ENCODE measurements at places on chromosomes 5 and 9.

- DNase-seq, result no peak
Observed at GRCh38 chr9:128361296-128361985, 9.7 kb upstream of the URM1 start.

GRCh38 chr5:50359187-50359586 is 81.9 kb downstream of the EMB start:
- no peak for DNase-seq

- DNase-seq, result no peak
Observed at GRCh38 chr9:71858102-71858798, 52.7 kb downstream of the ABHD17B start.

DNA sequence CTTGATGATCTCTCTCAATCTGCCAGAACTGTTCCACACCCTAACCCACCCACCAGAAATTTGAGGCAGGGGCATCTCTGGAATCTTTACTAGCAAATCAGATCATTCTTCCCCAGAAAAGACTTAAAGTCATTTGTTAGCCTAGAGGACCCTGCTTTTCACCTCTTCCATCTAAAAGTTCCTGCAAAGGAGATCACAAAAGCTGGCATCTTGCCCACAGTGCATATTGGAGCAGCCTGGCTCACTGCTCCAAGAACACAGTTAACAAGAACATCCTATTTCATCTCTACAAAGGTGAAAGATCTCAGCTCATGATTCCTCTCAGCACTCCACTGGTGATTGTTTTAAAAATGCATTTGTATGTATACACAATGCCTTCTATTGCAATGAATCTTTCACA is 36.3 kb downstream of the GABRP start:
- no peak for DNase-seq

DNA sequence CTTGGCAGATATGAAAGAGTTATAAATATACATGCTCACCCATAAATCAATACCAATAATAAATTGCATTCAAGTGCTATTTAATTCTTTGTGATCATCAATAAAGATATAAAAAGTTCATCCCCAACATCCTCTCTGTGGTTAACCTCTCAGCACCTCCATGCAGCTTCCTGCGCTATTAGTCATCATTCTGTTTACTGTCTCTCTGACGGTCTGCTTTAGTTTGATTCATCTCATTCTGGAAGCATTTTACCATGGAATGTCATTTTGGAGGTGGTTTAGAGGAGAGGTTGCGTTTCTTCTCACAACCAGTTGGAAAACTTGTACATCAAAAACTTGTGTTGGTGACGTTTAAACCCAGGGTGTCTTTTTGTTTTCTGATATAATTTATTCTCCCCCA is 486.6 kb downstream of the BRINP1 start:
- no peak for DNase-seq

DNA sequence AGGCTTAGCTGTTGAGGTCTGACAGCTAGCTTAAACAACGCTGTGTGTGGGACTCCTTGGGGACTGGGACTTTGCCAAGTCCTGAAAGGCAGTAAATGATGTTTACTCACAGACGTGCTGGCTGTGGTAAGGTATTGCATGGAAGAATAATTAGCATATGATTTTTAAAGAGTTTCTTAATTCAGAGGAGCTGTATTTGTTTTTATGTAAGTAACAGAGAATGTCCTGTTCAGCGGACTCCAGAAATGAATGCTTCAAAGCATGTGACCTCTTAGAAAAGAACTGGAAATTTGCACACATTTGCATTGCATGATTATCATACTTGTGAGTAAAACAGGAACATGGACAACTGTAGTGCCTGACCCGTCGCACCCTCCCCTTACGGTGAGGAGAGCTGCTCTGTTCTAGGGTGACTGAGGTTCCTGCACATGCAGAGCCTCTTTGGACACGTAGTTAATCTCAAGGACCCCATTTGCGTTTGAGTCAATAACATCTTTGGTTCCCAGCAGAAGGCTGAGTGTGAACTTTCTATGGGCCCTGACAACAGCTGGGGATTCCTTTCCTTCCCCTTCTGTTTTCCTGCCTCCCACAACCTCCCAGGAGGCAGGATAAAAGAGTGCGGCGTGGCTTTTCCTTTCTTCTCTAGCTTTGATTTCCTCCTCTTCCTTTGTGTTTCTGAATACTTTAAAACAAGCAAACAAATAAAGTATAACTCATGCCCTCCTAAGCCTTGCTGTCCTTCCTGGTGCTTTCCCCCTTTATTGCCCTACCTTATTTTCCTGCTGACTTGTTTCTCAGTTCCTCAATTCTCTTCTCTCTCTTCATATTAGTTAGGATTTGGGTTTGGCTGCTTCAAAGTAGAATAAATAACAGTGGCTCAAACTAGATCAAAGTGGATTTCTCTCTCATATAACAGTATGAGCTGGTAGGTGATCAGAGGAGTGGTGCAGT is 157.2 kb upstream of the CD180 start:
- DNase-seq, result no peak

DNA sequence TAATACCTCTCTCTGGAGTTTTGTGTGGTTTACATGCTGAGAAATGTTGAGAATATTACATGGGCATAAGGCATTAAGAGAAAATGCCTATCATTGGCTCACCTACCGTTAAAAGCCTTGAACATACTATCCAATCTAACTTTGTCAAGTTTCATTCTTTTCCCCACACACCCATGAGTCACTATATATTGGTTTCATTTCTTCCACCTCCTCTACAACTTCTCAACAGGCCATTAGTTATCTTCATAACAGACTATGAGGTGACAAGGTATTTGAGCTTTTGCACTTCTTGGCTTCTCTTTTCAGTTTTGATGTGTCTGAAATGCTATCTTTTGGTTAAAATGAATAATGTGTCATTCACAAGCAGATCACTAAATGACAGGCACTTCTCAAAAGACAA is 288.0 kb downstream of the KCNN2 start:
- no peak for DNase-seq

GRCh38 chr5:138448481-138449398 is 9.9 kb downstream of the REEP2 start:
- no peak for DNase-seq

- no peak for DNase-seq
Observed at GRCh38 chr5:81748556-81748955, 2.3 kb downstream of the SSBP2 start.

- DNase-seq, result no peak
Observed at GRCh38 chr5:56659971-56660370, 155.4 kb upstream of the MAP3K1 start.

DNA sequence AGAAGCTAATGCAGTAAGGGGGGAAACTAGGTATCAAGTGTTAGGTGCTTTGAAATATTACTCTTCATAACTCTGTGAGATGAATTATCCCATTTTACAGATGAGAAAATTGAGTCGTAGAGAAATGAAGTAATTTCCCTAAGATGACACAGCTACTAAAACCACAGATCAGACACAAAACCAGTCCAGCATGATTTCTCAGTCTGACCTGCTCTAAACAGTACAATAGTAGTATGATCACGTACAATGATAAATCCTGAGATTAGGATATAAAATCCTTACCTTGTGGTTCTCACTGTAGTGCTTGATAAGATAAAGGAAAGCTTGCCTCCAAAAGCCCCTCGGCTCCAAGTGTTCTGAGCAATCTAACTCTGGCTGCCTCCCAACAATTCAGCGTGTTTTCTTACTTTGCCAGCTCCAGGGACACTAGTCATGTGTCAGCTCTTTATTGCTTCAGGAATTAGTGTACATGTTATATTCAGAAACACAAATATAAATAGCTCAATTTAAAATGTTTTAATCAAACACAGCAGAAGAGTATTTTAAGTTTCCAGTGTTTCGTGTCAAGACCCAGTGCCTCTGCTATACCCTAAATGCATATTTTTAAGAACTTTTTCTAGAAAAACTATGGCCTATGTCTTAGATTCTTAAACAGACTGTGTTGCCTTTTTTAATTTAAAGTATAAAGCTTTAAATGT is 243.6 kb downstream of the DENND1A start:
- no peak for DNase-seq

GRCh38 chr5:92519811-92520632 is 1061.0 kb downstream of the NR2F1-AS1 start:
- no peak for DNase-seq

GRCh38 chr5:117559005-117559844 is 984.6 kb upstream of the SEMA6A start:
- DNase-seq, result no peak

DNA sequence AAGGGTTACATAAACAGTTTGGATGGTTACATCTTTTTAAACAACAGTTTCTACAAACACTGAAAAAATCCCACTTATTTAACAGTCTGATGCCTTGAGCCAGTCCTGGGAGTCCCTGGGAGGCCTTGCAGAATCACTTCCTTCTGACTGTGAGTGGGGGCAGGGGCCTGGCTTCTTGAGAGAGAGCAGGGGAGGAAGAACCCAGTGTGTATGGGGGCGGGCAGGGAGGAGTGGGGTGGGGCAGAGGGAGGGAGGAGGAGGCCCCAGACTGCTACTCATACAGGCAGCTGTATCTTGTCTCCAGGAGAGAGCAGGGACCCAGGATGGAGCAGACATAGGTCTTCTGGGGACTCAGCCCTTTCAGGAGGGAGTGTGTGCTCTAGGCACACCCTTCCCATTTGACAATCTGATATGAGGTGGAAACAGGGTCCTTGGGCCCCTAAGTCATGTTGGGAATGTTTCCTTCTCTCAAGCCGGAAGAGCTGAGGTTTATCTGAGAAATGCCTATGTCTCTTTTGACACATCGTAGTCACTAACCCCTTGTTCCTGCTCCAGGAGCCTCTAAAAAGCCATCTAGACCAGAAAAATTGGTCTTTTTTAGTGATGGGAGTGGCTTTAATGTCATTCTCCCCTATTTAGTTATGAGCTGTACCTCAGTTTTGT is 52.8 kb downstream of the IRF1 start:
- no peak for DNase-seq

GRCh38 chr5:50792843-50793242 is 126.4 kb downstream of the PARP8 start:
- DNase-seq, result no peak

GRCh38 chr9:124706685-124707084 is 64.4 kb downstream of the NR6A1 start:
- DNase-seq, result no peak

DNA sequence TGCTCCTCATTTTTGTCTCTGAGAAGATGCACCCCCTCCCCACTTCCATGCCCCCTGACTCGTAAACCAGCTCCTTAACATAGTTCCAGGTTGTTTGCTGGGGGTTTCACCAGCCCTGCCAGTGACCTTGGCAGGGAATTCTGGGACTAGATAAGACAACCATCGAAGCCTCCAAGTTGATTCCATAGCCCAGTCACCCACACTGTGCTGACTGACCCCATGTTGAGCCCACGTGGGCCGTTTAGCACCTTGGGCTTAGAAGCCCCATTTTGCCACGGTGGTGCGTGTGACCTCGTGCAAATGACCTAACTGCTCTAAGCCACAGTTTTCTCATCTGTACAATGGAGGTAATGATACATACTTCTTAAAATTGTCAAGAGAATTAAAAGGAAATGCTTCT is 24.6 kb downstream of the PSAT1 start:
- DNase-seq, result no peak

DNA sequence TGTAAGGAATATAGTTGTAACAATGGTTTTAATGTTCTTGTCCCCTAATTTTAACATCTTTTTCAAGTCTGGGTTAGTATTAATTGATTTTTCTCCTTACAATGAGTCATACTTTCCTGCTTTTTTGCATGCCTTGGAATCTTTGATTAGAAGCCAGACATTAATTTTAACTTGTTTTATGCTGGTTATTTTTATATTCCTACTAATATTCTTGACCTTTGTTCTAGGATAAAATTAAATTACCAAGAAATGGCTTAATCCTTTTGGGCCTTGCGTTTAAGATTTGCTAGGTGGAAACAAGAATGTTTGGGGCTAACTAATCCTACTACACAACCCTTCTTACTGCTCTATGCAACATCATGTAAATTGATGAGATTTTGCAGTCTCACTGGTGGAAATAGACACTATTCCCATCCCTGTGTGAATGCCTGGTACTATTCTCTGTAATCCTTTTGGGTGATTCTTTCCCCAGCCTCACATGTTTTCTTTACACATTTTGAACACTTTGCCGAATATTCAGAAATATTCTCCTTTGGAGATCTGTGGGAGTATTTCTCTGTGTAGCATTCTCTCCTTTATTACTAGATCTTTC is 47.2 kb downstream of the ZCCHC7 start:
- peak; percentile 50 for DNase-seq

GRCh38 chr9:130491830-130492482 is 47.2 kb downstream of the ASS1 start:
- DNase-seq, result no peak

DNA sequence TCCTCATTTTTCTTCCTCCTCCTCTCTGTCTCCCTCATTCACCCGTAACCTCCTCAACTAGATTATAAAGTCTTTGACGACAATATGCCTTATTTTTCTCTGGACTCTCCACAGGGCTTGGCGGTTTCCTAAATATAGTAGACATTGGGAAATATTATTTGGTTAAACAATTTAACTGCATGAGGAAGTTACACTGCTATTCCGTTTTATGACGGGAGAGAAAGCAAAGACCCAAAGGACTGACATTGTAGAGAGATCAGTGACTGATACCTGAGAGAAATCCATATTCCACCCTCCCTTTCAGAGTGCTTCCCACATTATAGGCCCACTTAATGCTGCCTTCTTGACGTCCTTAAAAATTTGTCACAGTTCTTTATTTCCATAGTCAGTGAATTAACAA is 51.2 kb downstream of the GDA start:
- DNase-seq, result no peak

DNA sequence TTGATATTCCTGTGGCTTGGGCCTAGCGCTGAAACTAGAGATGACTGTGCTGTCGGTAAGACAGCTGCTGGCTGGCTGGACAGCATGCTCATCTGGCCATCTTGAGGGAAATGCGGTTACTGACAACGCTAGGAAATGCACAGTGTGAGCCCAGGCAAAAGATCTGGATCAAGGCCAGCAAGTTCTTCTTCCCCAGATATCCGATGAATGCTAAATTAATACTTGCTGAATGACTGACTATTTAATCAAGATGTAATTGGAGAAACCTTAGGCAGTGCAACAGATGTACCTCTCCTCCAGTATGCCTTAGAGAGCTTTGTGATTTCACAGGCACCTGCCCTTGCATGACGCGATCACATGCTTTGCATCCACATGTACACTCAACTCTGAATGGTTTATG is 659.1 kb downstream of the EFNA5 start:
- no peak for DNase-seq

- DNase-seq, result peak; percentile 65
Observed at GRCh38 chr9:100427366-100428263, 672 bp downstream of the MSANTD3 start.

GRCh38 chr5:124661317-124662141 is 84.9 kb downstream of the ZNF608 start:
- DNase-seq, result peak; percentile 68

GRCh38 chr9:83472764-83473163 is 65.4 kb downstream of the FRMD3 start:
- no peak for DNase-seq

All from COLO829 (cell line).